Left renal cortex interstitium (tissue), 4 donors: ENCODE measurements at places on chromosomes 7 and 10. TPM values are rescaled to one million over a fixed set of nuclear protein-coding genes. Genes with fewer than 3 reads are reported as not detected.
A peak's percentile ranks its signal among the peaks of the same experiment; 100 is the strongest.

Gene NKX6-2
- polyA plus RNA-seq = 7.9 TPM

Gene CASTOR2
- 8.0 TPM for polyA plus RNA-seq

Gene COL17A1
- 0.56 TPM for polyA plus RNA-seq

Gene FOXI2
- 1.3 TPM for polyA plus RNA-seq

Gene NPM3
- polyA plus RNA-seq = 77.4 TPM

Gene AMZ1
- polyA plus RNA-seq = 0.59 TPM

DNA sequence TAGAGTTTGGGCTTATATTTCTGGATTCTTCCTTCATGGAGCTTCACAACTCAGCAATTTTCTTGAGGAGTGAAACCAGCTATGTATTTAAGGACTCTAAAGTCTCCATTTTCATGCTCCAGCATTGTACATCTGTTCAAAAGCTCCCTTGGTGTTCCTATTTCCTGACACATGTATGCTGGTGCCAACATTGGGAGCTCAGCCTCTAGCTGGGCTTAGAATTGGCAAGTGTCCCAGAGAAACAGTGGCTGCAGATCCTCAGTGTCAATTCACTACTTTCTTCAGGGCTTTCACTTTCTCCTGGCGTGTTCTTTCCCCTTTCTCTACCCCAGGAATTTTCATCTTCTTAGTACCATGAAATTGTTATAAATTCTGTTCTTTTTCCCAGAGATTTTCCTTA, 103.1 kb downstream of the ZNF467 start:
- no peak for DNase-seq

DNA sequence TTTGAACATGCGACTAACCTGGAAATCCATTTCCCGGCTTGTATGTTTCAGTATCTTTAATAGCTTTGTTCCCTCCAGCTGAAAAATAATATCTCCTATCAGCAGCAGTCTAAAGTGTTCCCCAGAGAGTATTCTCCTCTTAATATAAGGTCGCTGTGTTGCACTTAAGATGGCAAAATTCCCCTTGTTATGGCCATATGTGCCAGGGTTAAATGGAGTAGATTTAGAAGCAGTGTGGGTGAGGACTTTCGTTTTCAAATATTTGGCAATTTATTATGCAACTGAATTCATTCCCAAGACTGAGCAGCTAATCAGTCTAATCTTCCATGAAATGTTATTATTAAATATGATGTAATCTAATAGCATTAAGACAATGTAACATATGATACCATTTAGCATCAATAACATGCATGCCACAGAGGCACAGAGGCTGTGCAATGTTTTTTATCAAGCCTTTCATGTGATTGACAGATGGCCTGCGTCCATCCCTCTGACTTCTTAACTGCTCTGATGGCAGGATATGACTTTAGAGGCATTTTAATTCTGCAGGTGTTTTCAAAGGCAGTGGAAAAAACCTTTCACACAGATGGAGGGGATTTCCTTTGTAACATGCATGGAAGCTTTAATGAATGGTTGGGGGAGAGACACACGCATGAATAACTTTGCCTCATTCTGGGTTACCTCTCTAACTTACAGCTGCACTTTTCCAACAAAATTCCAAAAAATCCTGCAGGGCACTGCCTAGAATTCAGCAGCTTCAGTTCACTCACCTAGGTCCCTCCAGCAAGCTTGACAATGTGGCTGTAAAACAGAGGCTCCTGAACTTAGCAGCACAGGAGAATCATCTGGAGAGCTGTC, 55.1 kb upstream of the ZPBP start:
- peak; percentile 9 for DNase-seq

DNA sequence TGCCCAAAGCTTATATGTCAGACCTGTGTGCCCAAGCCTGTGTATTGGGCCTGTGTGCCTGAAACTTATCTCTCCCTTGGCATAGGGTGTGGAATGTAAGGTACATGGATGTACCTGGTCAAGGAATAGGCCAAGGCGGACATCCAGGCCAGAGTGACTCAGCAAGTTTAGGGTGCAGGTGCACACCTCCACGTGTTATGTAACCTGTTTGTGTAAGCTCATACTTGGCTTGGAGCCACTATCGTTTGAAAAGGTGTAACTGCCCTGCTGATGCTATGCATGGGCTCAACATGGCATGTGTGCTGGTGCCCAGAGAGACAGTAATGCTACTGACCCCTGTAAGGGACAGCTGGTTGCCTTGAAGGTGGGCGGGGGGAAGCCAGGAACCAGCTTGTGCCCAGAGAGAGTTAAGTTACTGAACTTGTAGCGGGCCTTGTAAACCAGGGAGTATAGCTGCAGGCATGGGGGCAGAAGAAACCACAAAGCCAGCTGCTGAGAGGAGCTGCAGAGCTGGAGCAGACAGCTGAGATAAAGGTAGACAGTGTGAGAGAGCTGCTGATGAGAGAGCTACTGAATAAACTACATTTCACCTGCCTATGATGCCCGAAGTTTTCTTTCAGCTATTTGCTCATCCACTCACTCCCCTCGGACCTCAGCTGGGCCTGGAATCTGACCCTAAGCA, 656.4 kb upstream of the ZWINT start:
- DNase-seq = no peak

- DNase-seq = no peak
Measured at GRCh38 chr10:78531088-78531487, 497.4 kb downstream of the RPS24 start.

DNA sequence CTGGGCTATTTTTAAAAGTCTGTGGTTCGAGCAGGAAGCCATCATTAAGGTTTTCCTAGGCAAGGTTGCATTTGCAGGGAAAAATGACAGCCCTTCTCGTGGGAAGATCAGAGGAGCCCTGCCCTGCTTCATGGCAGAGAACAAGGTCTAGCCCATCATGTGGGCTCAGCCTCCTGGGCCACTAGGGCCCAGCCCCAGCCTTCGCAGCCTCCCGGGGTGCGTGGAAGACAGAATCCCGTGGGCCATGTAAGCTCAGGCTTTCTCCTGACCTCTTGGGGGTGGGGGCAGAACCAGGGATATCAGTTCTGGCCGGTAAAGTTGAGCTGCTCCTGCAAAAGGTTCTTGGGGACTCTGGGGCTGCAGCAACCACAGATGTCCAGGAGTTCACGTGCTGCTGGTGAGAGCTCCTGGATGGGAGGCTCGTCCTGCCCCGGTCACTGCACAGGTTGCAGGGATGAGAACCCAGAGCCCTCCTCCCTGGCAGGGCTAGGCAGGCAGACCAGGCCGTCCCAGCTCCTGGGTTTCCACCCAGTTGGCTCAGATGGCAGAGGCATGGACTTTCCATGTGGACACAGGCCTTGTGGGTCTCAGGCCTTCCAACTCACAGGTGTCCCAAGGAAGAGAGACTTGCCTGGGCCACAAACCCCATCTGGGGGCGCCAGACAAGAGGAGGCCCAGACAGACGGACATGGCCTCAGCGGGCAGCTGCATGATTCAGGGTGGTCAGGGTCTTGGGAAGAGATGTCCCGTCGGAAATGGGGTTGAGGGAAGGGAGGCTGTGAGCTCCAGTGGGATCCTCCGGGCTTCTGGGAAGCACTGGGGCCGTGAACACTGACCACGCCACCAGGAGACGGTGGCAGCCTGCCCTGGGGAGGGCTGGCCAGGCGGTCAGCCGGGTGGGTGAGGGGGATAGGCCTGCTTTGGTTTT, 126.2 kb downstream of the NEURL1 start:
- no peak for DNase-seq

DNA sequence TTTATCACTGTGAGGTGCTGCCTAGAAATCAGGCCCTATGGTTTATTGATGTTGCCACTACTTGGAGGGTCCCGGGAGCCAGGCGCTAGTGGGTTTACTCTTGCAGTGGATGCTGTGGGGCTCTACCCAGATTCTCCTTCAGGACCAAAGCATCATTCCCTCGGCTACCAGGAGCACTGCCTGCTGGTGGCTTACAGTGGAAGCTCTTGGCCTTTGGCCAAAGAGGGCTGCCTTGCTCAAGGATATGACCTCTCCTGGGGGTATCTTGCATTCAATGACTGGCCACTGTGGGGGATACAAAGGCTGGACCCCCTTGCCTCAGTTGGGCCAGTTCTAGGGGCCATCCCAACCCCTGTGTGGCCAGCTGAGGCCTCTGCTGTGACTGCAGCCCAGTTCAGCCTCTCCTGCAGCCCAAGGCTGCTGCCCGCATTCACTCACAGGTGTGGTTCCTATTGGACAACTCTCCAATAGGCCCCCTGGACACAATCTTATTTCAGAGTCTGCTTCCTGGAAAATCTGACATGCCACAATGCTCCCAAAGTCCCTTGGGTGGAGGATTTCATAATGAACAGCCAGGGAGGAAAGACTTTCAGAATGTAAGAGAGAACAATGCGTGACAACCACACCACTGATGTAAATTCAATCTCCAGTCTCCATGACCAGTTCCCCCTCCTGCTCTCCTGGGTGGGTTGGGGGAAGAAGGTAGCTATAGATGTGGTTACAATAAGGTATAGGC, 196.3 kb downstream of the SNX10 start:
- DNase-seq = no peak

DNA sequence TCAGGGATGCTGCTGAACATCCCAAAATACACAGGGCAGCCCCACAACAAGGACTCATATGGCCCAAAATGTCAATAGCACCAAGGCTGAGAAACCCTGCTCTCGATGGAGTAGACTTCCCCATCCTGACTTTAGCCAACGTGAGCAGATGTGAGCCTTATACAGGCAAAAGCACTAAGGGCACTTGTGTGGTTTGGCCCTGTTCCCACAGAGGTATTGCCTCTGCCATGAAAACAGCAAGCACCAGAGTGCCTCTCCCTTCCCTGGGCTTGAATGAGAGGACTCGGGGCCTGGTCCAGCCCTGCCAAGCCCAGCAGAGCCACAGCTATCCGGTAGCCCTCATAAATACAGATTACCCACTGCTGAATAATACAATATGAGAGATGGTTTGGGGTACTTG, 47.5 kb downstream of the ACSM6 start:
- DNase-seq = no peak

DNA sequence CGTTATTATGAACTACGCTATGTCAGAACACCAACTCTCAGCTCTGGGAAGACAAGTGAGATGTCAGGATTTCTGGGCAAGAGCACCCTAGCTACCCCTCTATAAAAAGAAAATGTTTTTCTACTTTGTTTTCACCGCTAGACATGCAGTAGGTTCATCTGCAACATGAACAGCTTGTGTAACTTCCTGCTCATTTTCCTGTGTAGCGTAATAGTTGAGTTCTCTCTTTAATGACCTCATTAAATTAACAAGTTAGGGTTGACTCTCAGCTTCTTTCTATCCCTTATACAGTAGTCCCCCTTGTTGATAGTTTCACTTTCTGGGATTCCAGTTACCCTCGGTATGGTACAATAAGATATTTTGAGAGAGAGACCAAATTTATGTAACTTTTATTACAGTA, 329.4 kb upstream of the ZNF32 start:
- no peak for DNase-seq

DNA sequence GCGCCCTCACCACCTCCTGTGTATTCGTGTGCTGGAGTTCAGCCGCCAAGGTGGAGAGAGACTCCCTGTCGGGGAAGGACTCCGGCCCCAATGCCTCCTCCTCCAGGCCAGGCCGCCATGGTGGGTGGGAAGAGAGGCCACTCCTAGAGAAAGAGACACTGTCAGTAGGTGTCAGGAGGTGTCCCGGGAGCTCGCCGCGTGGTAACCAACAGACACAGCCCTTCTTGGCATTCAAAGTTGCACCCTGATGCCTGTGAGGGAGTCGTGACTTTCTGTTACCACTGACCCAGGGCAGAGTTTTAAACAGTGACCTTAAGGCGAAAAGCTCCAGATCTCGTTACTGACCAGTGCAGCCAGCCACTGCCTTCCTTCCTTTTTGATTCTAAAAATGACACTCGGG, 155.2 kb downstream of the CUX1 start:
- DNase-seq = no peak

- no peak for DNase-seq
Measured at GRCh38 chr7:92279396-92280031, 33.7 kb downstream of the ANKIB1 start.

DNA sequence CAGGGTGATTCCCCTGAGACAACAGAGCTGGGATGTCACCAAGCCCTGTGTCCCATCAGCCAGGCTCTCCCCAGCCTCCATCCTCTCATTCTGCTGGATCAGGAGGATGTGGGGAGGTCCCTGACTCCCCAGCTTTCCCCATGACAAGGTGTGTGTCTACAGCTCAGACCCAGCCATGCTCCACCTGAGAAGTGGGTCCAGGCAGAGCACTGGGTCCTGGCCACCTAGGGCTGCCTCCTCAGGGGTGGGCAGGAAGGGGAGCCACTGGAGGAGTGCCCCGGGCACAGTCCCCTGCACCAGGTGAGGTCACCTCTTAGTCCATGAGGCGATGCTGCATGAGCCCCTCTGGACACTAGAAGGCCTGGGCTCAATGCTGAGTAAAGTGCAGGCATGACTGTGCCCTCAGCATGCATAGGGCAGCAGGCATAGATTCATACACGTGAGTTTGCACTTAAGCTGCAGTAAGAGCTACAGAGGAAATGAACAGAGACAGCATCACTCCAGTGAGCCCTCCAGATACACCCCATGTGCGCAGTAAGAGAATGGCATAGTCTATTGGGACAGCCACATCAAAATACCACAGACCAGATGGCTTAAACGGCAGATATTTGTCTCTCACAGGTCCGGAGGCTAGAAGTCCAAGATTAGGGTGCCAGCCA, 48.3 kb downstream of the ALOX5 start:
- DNase-seq = no peak

DNA sequence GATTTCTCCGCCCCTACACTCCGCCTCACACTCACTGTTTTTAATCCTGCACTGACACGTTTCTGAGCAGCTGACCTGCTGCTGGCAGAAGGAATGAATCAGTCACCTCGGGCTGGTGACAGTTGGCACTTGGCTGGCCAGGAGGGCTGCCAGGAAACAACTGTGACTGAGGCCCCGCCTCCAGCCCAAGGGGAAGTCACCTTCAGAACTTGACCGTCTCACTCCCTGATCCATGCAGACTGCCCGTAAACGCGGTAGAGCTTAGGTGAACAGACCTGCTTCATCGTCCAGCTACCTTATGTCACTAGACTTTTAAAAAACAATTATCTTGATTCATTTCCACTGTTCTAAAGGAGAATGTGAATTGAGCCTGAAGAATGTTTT, 107.5 kb downstream of the DOCK1 start:
- DNase-seq = peak; percentile 31

GRCh38 chr10:97220355-97220754, 34.6 kb upstream of the SLIT1 start:
- DNase-seq = no peak

GRCh38 chr7:28761505-28761904, 196.6 kb downstream of the TRIL start:
- no peak for DNase-seq

DNA sequence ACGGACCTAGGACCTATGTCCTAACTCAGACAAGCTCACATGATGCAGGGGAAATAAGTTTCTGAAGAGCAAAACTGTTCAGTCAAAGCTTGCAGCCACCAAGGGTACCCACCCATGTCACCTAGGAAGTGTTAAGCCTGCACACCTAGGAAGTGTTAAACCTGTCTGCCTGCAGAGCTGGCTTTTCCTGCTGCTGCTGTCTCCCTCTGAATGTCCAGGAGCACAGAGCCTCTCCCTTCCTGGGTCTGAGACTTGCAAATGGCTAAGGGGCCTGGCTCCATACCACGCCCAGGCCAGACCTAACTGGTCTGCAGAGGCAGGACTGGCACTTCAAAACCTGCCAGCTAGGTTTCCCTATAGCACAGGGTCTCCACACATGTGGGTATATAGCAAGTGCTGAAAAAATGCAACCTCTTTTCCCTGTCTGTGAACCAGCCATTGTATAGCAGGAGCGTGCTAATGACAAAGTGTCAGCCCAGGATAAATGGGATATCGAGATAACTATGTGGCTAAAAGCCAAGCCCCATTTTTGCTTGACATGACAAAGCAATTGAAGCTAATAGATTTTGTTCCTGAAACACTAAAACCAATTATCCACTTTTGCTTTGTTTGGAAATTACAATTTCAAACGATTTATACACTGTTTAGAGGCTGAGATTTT, 1.5 kb downstream of the GDF2 start:
- DNase-seq = no peak

- no peak for DNase-seq
Measured at GRCh38 chr10:21488957-21489446, 36.5 kb downstream of the SKIDA1 start.
